Right lung (tissue), 10 donors: ENCODE measurements at places on chromosomes 6 and 20.

DNA sequence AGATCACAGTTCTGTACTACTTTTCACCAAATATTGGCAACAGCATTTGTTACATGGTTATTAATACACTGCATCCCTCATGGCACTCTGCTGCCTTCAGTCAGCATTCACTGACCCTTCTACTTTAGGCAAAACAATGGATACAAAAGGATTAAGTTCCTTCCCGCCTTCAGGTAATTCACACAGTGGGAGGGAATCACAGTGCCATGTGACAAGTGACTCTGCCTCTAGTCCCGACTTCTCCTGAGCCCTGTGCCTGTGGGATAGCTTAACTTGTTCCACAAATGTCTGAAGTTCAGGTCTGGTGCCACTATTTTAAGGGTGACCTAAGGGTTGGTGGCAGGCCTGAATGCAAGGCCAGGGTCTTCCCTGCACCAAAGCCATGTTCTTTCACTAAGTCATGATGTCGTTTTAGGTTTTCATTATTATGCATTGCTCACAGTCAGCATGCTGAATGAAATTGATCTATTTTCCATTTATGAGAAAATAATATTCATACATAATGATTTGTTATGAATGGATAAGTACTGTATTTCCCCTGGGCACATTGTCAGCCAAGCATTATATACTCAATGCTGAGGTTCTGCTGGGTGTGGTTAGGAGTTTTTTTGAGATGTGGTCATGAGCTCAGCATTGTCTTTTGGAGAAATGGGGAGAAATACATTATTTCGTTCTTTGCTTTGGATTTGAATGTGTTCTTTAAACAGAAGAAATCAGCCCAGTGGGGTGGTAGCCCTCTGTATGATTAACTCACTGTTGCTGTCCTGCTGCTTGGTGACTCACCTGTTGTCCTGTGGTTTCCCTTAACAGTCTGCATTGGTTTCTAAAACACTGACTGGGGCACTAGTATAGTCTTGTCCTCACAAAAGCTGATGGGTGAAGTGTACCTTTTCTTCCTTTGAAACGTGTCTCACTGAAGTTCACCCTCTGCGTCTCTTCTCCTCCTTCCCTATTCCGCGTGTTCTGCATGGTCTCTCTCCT, 66.4 kb downstream of the AFDN start:
- no peak for DNase-seq

DNA sequence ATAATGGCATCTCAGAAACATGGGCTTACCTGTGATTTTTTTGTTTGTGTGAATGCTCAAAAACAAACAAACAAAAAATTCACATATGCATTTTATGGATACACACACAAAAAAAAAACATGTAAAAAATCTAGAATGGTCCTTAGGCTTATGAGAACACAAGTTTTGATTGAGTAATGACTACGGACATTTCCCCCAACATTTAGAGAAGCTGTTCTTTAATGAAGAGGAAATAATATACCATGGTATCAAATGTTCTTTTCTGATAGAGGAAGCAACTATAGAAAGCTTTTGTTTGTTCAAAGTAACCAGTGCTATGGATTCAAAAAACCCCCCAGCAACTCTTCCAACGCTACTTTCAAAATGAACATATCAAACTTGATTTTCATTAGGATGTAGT, 8.6 kb upstream of the CALHM6 start:
- DNase-seq: no peak

- no peak for DNase-seq
Measured at GRCh38 chr6:47464052-47464451, 13.5 kb upstream of the CD2AP start.

DNA sequence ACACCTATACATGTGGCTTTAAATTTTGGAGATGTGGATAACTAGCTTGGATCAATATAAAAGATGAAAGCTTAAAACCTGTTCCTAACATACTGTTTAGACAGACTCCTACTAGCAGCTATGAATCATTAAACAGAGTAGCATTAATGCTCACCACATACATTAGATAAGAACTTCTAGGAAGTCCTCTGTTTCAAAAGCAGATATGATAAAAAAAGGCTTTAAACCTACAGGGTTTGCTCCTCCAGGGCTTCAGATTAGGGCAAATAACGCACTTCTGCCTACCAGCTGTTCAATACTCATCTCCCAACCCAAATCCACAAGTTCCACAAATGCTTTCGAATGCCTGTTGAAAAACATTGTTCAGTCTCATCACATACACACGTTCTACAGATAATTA, 1.5 kb downstream of the REPS1 start:
- DNase-seq: no peak

DNA sequence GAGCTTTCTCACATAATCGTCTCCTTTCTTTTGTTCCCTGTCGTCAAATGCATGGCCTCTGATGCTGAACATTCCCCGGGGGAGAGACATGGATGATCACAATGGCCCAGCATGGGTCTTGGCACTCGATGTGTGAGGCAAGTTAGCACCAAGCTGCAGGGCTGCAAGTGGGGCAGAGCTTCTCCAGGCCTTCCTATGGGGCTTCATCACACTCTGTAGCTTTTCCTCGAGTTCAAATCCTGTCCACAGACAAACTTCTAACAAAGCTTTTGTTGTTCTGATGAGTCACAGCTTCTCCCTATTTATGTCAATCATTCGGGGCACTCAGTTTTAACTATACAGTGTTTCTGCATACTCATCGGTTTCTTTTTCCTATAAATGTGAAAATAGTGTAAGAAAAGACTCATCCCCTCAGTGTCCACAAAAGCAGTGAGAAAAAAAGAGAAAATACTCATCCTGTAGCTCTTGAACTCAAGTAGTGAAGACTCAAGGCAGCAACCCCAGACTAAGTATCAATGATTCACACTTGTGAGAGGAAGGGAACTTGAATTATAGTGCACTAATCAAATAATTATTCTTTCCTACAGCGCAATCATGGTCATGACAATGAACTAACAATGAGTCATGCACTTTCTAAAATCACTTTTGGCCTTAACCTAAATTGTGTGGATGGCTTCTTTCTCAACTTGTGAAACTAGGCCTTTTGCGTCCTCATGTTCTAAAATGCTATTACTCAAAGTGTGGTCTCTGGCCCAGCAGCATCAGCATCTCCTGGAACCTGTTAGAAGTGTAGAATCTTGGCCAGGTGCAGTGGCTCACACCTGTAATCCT, 68.4 kb upstream of the NOX3 start:
- DNase-seq: no peak

GRCh38 chr20:39298121-39298520, 336.0 kb downstream of the DHX35 start:
- no peak for DNase-seq

DNA sequence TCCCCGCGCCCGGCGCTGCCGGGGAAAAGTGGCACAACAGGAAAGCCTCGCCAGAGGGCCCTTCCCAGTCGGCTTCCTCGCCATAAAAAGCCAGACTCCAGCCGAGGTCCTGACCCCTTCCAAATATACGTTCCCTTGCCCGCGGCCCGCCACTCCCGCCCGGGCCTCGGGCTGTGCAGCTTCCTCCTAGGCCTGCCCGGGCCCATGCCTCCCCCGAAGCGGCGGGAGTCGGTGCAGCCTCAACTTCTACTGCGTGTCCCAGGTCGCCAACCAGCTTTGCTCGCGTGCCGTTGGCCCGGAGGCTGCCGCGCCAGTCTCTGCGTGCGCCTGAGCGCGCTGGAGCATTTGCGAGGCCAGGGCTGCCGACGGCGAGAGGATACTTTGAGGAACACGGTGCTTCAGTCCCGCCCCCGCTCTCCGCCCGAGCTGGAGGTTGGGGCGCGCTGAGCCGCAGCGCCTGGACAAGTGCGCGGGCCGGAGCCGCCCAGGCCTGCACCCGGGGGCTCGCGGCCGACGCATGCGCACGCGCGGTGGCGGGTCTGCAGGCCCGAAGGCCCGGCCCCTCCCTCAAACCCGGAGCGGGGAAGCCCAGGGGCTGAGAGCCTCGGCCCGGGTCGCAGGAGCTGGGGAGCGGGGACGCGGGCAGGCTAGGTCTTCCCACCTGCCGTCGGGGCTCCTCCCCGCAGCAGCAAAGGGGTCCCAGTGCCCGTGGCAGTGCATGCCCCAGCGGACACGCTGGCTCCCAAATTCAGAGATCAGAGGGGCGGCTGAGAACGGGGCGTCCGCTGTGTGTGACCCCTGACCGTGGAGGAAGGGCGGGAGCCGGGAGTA, 10.2 kb downstream of the FOXC1 start:
- DNase-seq: no peak

DNA sequence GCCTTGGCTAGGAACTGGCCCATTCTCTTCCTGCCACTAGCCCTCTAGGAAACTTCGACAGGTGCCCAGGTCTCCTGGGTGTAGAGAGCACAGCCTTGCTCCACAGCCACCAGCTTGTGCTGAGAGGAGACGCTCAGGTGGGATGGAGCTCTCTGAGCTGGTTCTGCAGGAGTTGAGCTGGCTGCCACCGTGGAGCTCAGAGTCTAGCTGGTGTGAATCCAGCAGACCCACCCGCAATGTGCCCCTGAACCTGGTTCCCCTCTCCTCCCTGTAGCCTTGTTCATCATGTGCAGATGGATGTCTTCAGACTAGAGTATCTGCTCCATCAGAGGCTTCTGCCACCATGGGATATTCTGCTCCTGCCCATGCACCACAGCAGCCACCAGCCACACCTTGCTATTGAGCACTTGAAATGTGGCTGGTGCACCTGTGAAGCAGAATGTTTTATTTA, 222.5 kb downstream of the SYNDIG1 start:
- no peak for DNase-seq

DNA sequence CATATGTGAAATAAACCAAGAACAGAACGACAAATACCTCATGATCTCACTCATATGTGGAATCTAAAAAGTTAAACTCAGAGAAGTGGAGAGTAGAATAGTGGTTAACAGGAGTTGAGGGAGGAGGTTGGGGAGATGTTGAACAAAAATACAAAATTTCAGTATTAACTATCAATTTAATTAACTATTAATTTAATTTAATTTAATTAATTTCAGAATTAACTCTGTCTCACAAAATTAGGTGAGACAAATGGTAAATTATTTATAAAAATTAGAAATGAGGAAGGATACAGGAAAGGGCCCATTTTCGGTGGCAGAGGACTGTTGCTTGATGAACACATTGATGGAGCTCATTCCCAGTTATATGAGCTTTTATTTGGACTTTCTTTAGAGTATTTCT, 166.0 kb upstream of the FAM83B start:
- DNase-seq: no peak

GRCh38 chr6:158707120-158707820, 57.4 kb downstream of the SYTL3 start:
- DNase-seq: no peak

DNA sequence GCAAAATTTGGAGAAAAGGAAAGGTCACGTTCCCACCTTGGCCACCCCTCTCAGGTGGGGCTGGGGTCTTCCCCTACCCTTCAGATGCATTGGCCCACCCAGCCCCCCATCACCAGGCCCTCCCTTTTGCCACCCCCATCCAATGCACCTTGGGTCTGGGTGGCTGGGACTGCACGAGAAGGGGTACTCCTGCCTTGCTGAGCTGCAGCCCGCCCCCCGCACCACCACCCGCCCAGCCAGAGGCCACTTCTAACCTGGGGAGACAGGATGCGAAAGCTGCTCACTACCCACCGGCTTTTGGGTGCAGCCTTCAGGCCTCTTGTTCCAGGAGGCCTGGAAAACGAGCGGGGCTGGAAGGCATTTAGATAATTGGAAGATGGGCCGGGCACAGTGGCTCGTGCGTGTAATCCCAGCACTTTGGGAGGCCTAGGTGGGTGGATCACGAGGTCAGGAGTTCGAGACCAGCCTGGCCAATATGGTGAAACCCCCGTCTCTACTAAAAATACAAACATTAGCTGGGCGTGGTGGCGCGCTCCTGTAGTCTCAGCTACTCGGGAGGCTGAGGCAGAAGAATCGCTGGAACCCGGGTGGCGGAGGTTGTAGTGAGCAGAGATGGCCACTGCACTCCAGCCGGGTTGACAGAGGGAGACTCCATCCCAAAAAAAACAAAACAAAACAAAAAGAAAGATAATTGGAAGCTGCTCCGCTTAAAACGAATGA, 1.2 kb upstream of the CDC25B start:
- no peak for DNase-seq

DNA sequence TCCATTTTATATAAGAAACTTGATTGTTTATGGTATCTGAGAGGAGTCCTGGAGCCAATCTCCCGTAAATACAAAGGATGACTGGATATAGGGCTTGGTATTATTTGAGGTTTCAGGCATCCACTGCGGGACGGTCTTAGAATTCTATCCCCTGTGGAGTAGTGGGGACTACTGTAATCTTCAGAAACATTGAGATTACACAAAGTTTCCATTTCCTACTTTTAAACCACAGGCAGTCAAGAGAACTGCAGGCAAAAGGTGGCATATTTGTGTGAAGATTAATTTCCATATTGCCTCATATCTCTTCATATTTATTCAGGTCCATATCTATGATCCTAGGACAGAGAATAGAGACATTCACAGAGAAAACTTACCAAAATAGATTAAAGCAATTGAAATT, 586.2 kb downstream of the PHF3 start:
- DNase-seq: no peak

- no peak for DNase-seq
Measured at GRCh38 chr6:168525114-168525513, 84.1 kb downstream of the SMOC2 start.

GRCh38 chr6:32167761-32168262, 3.4 kb downstream of the EGFL8 start:
- DNase-seq: no peak

DNA sequence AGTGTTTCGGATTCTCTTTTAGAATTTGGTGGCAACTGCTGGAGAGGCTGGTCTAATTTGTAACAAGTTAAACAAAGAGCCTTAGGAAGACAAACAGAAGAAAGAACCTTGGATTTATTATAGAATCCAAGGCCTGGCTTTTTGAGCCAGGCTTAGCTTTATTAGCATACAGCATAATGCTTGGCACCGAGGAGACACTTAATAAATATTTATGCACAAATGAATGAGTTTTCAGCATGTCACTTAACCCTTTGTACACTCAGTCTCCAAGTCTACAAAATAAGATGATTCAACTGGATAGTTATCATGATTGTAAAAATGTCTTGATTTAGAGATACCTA, 38.2 kb upstream of the AFDN start:
- DNase-seq: no peak

GRCh38 chr20:22770241-22770800, 185.9 kb upstream of the FOXA2 start:
- DNase-seq: no peak

- no peak for DNase-seq
Measured at GRCh38 chr6:16564436-16564835, 196.8 kb downstream of the ATXN1 start.

- DNase-seq: no peak
Measured at GRCh38 chr6:155054491-155055250, 59.6 kb downstream of the TIAM2 start.

DNA sequence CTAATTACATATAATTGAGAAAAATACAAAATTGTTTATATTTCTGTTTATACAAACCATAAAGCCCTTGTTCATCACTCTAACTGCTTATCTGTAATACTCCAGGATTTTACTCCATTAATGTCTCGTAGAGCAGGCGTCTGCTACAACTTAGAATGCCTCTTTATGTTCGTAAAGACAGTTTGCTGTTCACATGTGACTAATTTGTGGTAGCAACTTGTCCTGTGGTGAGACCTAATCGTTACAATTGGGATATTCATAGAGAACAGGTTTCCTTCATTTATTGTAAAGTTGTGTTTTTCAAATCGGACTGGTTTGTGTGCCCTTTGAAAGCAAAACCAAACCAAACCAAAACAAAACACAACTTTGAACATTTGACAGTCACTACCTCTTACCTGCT, 149.7 kb downstream of the ASCC3 start:
- DNase-seq: no peak

- no peak for DNase-seq
Measured at GRCh38 chr6:13454286-13455221, 32.8 kb downstream of the GFOD1 start.
